Bronchial epithelial cell (primary cell): ENCODE measurements at places on chromosomes 3 and 15. TPM values are rescaled to one million over a fixed set of nuclear protein-coding genes. Genes with fewer than 3 reads are reported as not detected.

The SLC12A1 gene
- not detected in 2 replicates for total RNA-seq

The WDR5B gene
- 3.9 and 4.4 TPM in 2 replicates for total RNA-seq

The CTXND1 gene
- total RNA-seq = not detected in 2 replicates

The TGM5 gene
- under 0.01 and 1.8 TPM in 2 replicates for total RNA-seq

The PIERCE2 gene
- 1.8 and 2.9 TPM in 2 replicates for total RNA-seq

The HTR3E gene
- not detected in 2 replicates for total RNA-seq

The GUCA1C gene
- not detected in 2 replicates for total RNA-seq

The PLA2G4B gene
- 8.2 and 42.6 TPM in 2 replicates for total RNA-seq

The PLA1A gene
- total RNA-seq = not detected in 2 replicates

The PLA2G4E gene
- under 0.01 and 1.4 TPM in 2 replicates for total RNA-seq

The C2CD4A gene
- total RNA-seq = 0.53 and 1.3 TPM in 2 replicates

The ACKR4 gene
- total RNA-seq = under 0.01 TPM in 2 replicates

The PRKCD gene
- 3.9 and 5.5 TPM in 2 replicates for total RNA-seq

The GPR27 gene
- total RNA-seq = 0.38 and 0.53 TPM in 2 replicates

The RBPMS2 gene
- total RNA-seq = not detected in 2 replicates
